Stimulated activated CD4-positive, alpha-beta T cell treated with anti-CD3 and anti-CD28 coated beads, Interleukin-4, amount 100 ng/mL, for 48 hours (primary cell): ENCODE measurements at places on chromosomes 12 and 14.

DNA sequence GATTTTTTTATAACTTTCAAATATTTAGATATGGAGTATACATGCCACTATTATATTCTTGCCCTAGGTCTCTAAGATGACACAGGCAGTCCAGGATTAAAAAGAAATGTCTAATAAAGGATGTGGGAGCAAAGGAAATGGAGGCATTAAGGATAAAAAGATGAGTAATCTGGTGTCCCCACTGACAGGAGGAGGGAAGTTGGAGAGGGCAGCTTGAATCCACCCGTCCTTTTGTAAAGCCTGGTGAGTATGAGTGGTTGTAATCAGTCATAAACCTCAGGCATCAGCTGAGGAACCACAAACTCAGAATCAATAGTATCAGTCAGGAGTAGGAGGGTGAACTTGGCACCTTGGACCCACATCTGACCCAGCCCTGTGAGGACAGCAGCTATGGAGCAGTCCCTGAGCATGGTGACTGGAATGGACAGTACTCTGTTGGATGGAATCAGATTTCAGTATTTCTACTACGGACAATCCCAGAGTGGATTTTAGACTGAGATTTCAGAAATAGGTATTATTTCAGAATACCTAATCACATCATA lies 100.5 kb downstream of the EXOC5 start:
- no peak for DNase-seq

- DNase-seq, result no peak
These were observed 62.3 kb downstream of the MGAT4C start for GRCh38 chr12:86193931-86194330.

GRCh38 chr12:10456856-10457255 lies 3.7 kb upstream of the KLRC1 start:
- DNase-seq, result no peak

DNA sequence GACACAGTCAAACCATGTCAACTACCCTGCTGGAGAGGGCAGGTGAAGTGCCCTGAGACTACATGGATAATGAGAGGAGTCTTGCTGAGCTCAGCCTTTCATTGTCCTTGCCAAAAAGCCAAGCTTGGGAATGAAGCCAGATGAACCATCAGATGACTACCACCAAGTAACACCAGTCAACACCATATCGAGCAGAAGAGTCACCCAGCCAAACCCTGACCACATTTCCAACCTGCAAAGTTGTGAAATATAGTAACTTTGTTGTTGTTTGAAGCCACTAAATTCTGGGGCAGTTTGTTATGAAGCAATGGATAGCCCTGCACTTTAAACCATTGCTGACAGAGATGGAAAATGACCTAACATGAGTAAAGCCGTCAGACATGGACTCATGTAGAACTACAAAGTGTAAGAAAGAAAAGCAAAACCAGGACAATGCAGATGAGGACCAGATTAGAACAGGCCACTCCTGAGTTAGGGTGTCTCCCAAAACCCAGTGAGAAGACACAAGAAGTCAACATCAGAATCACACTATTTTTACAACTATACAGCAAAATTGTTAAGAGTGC lies 12.5 kb upstream of the CRADD start:
- no peak for DNase-seq

DNA sequence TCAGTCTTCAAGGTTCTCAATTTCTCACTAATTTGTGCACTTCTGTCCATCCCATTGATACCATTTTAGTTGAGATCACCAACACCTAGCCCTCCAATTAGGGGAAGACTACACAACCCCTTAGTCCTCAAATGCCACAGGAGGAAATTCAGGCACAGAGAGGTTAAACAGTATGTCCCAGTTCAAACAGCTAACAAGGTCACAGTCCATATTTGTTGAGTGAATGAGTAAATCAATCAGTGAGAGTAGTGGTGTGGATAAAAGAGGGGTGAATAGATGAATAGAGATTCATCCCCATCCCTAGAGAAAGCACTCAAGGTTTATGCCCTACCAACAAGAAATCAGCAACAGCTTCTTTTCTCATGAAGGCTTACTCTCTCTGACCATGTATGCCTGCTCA lies 94.2 kb upstream of the RIC8B start:
- no peak for DNase-seq

DNA sequence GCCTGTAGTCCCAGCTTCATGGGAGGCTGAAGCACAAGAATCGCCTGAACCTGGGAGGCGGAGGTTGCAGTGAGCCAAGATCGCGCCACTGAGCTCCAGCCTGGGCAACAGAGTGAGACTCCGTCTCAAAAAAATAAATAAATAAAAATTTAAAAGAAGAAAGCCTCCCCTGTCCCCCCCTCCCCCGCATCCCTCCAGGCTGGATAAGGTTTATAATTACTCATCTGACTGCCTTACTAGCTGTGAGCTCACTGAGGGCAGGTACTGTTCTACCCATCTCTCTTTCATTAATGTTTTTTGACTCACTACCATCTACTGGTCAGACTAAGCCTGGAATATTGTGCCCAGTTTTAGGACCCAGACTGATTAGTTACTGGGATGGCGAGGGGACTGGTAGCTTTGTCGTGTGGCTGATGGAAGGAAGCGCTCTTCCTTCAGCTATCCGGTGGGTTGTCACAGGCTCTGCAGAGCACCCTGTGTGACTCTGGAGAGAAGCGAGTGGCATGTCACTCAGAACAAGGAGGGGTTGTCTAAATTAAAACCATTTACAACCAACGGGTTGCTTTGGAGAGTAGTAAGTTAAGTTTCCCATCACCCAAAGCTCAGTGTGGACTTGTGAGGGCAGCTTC lies 16.9 kb downstream of the EVL start:
- DNase-seq, result no peak

- no peak for DNase-seq
These were observed 695.3 kb downstream of the DIO2 start for GRCh38 chr14:79516009-79516408.

- DNase-seq, result no peak
These were observed 1.4 kb upstream of the CPM start for GRCh38 chr12:68934392-68934791.

DNA sequence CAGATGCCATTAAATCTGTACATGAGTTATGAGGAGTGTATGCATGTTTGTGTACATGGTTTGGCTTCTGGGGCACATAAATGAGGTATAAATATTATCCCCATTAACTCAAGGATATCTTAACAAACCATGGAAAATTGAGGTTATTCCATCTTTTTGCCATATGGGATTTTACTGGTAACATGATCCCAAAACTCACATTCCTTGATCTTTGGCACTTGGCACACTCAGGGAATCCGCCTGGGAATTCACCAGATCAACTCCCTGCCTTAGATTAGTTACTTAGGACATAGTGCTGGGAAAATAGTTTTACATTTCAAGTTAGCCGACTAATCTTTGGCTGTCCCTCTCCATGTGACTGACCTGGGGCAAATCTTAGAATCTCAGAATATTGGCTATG lies 16.9 kb downstream of the CDKN1B start:
- DNase-seq, result no peak

- DNase-seq, result no peak
These were observed 34.4 kb downstream of the PPTC7 start for GRCh38 chr12:110548678-110549077.

- DNase-seq, result no peak
These were observed 130.4 kb downstream of the SLC2A13 start for GRCh38 chr12:39975374-39975918.

GRCh38 chr12:50061946-50062686 lies 4.7 kb downstream of the ASIC1 start:
- no peak for DNase-seq

- no peak for DNase-seq
These were observed 30.3 kb downstream of the TC2N start for GRCh38 chr14:91837076-91837475.

DNA sequence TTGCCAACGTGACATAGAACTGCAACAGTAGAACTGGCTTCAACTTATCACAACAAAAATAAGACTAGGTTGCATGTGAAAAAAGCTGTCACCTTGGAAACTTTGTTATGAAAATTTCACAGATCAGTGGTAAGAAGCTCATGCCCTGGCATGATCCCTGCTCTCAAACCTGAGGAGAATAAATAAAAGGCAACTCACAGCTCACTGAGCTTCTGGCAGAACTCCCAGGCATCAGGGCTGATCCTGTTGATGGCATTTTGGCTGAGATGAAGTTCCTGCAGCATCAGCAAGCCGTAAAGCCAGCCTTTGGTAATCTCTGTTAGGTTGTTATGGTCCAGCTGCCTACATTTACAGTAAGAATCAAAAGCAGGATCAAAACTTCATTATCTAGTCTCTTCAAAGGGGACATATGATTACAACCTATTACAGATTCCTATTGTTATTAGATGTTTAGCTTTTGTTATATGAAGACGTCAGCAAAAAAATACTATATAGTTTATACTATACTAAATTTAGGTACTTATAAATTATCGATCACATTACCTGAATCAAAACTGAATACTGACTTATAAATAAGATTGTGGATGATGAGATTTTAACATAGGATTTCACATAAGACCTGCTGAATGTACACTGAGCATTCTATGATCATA lies 32.0 kb downstream of the LRIG3 start:
- DNase-seq, result no peak

GRCh38 chr12:105637470-105637869 lies 307.0 kb downstream of the C12orf75 start:
- DNase-seq, result no peak

DNA sequence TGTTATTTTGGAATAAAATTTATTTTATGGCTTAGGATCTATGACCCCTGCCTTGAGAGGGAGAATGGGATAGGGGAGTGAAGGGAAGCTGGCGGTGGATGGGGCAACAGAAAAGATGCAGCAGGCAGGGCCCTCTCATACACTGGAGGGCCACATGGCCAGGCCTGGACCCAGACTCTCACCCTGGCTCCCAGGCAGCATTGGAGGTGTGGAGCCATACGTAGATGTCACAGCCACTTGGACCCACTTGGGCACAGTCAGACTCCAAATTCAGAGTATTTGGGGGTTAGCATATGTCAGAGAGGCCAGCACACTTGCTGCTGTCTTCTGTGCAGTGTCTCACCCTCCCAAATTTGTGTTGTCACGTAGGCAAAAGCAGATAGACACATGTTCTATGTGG lies 6.5 kb downstream of the NAB2 start:
- DNase-seq, result no peak

DNA sequence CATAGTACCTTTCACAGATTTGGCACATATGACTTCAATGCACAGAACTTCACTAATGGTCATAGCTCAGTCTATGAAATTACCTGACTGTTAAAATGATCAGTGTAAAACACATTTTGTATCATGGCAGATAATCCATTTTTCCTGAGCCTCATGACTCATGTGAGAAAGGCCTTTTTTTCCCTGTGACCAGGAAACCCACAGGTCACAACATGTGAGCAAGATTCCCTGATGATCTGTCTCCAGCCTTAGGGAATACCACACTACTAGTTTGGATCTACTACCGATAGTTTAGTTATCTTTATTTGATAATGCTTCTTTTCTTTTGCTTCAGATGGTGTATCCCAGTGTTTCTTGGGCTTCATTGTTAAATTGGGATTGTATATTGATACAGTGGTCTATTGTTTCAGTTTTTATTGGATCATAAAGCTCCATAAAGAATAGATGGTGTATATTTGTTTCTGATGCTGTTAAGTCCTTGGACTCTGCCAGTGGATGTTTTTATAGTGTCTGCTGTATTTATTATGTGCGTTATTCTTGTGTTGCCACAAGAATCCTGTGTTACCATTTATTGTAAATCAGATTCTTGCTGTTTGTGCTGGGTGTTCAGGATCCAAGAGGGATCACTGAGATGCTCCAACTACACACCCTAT lies 248.7 kb upstream of the PELI2 start:
- no peak for DNase-seq

GRCh38 chr12:64083285-64084210 lies 138.5 kb downstream of the KICS2 start:
- DNase-seq, result no peak

GRCh38 chr12:132208153-132208823 lies 64.0 kb downstream of the NOC4L start:
- no peak for DNase-seq

DNA sequence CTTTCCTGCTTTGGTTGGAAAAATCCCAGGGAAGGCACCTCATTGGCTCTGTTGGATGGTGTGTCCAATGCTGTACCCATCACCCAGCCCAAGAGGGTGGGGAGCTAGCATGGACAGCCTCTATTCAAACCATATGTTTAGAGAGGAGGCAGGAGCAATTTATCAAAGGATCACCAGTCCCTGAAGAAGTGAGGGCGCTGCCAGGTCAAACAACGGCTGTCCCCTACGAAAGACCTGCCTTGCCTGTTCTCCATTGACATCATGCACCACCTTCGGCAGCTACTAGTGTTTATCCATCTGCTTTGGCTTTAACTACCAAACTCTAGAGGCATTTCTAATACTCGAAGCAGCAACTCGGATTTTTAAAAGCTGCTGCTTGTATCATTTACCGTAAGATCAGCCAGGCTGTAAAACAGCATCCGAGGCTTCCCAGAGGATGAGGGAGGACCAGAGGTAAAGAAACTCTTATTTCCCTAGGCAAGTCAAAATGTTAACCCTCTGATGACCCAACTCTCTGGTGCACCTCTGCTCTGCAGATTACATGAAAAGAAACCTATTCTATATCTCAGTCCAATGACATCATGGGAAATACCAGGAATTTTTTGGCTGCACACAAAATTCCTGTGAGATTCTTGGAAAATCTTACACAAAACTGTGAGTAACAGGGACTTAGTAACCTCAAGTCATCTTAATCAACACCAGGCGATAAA lies 720.9 kb upstream of the TBX3 start:
- DNase-seq, result no peak

GRCh38 chr14:83575301-83575700 lies 1954.6 kb upstream of the FLRT2 start:
- DNase-seq, result no peak

GRCh38 chr14:53375599-53375998 lies 222.5 kb upstream of the DDHD1 start:
- no peak for DNase-seq

DNA sequence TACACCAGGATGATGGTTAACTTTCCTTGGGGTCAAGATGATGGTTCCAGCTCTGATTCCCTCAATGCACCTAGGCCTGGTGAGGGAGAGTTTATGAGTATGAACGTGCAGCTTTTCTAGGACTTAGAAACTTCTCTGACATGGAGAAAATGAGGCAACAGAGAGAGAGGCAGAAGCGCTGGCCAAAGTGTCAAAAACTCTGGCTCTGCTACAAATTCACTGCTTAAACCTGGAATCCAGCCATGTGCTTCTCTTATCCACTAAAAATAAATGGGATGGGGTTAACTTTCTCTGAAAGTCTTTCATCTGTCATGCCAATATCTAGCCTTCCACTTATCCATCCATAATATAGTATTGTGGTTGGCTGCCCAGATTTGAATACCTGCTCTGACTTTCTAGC lies 568.7 kb downstream of the MED13L start:
- no peak for DNase-seq
